Dorsolateral prefrontal cortex (tissue), 122 donors: ENCODE measurements at places on chromosomes 1 and 21. TPM values are rescaled to one million over a fixed set of nuclear protein-coding genes. Genes with fewer than 3 reads are reported as not detected.

DNA sequence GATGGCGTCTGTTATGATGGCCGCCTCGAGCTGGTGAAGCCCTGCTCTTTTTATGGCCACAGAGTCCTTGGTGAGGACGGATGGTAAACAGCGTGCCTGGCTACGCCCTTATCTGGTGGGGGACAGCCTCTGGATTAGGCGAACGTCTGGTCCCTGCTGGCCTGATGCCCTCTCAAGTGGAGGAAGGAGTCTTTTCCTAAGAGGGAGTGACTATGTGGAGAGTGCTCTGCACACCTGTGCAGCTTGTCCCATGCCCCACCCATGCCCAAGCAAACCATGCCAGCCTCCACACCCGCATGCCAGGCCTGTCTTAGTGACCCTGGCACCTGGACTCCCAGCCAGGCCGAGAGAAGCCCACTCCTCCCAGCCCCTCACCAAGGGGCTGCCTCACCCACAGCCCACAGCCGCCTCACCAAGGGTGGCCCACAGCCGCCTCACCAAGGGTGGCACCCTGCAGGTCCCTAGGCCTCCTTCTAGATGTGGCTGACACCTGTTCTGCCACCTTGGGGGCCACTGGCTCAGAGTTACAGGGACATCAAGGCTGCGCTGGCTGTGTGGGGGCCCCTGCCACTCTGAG lies 40.2 kb downstream of the WNT9A start:
- no peak for DNase-seq

- no peak for DNase-seq
Measured at GRCh38 chr1:99751877-99752504, 14.4 kb downstream of the FRRS1 start.

The AP4B1 gene
- 44.0 TPM for total RNA-seq

DNA sequence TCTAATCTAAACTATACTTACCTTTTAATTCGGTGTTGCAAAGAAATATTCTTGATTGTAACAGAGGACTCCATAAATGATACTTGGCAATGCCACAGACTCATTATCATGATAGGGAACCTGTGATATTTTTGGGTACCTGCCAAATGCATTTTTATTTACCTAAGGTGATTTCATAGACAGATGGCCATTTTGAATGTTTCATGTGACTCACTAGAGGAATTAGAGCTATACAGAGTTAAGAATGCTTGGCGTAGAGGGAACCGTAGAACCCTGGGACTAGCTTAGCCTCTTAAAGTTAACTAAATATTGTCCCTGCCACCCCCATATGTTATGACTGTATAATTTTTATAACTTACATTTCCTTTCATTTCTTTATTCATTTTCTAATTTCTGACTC lies 136.1 kb downstream of the DISP1 start:
- no peak for DNase-seq

The NPL gene
- total RNA-seq = 33.6 TPM

DNA sequence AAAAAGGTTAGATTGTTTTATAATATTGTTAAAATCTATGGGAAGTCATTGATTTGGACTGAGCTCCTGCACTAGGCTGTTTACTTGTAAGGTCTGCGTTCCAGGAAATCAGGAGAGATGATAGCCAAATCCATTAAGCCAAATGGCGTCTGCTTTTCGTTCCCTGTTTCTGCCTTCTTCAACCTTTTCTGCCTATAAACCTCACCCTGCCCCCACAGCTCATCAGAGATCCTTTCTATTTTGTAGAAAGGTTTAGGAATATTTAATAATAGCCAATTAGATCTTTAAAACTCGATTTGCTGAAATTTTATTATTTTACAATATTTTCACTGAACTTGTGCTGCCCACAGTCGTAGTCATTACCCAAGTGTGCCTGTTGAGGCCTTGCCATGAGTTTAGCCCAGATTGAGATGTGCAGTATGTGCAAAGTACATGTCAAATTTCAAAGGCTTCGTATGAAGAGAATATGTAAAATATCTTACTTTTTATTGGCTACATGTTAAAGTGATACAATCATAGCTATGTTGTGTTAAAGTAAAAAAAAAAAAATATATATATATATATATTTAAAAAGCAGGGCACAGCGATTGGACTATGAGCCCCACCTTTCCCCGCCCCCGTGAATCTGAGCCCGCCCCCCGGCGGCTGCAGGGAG lies 444 bp upstream of the IARS2 start:
- no peak for DNase-seq

The HES4 gene
- total RNA-seq = 13.5 TPM

GRCh38 chr1:153217212-153217611 lies at the start of gene PRR9:
Gene PRR9 (plus strand): TSS chr1:153217584. CDS start chr1:153218145, 561 bp downstream.
- DNase-seq = no peak

- DNase-seq = no peak
Measured at GRCh38 chr1:119700326-119700725, 11.4 kb upstream of the PHGDH start.

DNA sequence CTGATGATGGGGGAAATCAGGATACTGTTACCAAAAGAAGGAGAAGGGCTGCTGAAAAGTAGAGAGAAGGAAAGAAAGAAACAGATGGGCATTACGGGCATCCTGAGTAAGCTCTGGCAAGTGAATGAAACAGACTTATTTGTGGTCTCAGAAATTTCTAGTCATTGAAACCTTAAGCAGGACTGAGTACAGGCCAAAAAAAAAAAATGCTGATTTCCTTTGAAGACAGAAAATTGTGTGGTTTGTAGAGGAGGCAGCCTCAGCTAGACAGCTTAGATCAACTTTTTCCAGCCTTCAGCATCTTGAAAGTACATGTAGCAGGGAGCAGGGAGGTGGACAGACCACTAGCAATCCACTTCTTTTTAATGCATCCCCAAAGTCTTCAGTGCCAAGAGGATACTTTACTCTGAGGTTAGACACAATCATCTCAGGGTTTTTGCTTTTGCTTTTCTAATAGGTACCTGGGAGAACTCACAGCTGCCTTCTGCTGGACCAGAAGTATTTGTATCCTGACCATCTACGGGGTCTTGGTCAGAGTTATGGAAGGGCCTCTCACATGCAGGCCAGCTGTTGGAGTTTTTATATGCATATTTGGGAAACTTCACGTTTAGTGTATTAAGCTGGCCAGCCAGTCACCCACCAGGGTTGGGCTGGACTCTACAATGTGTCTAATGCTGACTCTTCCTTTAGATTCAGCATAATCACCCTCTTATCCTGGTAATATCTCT lies 10.6 kb upstream of the CAPZB start:
- no peak for DNase-seq

DNA sequence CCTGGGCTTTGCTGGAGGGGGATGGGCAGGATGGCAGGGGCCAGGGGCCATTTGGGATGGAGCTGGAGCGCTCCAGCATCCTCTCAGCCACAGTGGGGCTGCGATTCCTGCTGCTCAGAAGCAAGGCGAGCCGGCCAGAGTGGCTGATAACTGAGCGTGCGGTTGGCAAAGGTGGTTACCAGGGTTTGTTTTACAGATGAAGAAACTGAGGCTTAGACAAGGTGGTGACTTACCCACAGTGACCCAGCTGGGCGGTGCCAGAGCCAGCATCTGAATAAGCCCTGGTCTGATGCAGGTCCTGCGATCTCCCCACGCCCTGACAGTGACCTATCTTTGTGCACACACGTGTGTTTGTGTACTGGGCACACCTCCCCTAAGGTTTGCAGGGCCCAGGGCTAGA lies 5.9 kb upstream of the PRXL2B start:
- DNase-seq = no peak

- DNase-seq = no peak
Measured at GRCh38 chr1:34060187-34060730, 104.8 kb downstream of the CSMD2 start.

The CNKSR1 gene
- 9.6 TPM for total RNA-seq

The HNRNPR gene
- total RNA-seq = 105 TPM

DNA sequence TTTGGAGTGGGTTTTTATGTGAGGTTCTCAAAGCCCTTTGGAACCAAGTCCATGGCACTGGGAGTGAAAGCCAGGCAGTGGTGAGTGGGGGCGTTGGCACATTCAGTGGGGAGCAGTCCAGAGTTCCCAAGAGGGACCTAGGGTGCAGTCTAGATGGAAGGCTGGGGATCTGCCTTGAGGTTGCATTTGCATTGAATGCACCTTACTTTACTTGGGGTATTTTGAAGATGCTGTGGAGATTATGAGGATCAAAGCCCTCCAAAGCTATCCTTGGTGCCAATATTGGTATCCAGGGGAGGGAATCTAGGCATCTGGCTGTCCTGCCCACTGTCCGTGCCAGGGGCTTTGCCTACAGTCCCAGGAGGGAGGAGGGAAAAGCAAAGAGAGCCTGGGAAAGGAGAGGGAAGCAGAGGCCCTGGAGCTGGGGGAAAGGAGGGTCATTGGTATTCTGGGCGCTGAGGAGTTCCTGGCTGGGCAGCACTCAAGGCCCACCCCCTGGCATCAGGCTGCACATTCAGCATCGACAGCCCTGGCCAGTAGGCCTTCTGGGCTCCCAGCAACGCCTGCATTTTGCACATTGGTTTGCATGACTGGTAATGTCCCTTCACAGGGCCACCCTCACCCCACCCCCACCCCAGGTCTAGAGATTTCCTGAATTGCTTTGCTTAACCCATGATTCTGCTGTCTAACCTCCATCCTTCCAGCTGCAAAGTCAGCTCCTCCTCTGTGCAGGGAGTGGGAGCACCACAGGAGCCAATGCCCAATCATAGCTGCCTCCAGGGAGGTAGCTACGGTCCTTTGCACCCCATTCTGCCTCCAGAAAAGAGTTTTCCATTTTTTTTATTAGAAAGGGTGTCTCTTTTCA lies 843 bp upstream of the BCAN start:
- DNase-seq = peak; percentile 62

- DNase-seq = no peak
Measured at GRCh38 chr1:111620441-111620971, 917 bp downstream of the RAP1A start.

DNA sequence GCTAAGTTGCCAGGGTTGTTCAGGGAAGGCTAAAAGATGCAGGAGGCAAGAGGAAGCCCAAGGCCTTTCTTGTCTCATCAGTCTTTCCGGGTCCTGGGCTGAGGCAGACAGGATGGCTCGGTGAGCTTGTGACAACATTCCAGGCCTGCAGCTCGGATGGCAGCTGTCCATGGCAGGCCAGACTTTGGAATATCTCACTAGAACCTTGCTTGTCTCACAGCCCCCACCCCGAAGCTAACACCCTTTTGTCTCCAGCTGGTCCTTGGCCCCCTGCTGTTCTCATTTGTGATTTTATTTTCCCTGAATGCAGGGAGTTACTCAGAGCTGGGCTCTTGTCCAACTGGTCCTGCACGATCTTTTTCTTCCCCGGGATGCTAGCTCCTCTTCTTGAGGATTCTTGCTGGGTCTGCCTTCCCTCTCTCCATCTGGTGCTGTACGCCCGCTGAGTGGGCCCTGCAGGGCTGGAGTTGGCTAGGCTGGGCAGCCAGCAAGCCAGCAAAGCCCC lies 477.2 kb upstream of the CAMK1G start:
- peak; percentile 67 for DNase-seq

The TMEM200B gene
- 1.3 TPM for total RNA-seq

GRCh38 chr1:234258071-234258470 lies 115.2 kb upstream of the COA6 start:
- DNase-seq = no peak

The PHC2 gene
- 115 TPM for total RNA-seq

GRCh38 chr1:99465176-99465900 lies 180.6 kb upstream of the PALMD start:
- DNase-seq = no peak

- DNase-seq = no peak
Measured at GRCh38 chr1:236509647-236510401, 14.0 kb upstream of the LGALS8 start.

The RASSF5 gene
- 11.0 TPM for total RNA-seq

GRCh38 chr1:29767088-29767685 lies 530.9 kb downstream of the PTPRU start:
- no peak for DNase-seq

- DNase-seq = peak; percentile 33
Measured at GRCh38 chr1:108560874-108561459, 1.1 kb downstream of the EEIG2 start.

DNA sequence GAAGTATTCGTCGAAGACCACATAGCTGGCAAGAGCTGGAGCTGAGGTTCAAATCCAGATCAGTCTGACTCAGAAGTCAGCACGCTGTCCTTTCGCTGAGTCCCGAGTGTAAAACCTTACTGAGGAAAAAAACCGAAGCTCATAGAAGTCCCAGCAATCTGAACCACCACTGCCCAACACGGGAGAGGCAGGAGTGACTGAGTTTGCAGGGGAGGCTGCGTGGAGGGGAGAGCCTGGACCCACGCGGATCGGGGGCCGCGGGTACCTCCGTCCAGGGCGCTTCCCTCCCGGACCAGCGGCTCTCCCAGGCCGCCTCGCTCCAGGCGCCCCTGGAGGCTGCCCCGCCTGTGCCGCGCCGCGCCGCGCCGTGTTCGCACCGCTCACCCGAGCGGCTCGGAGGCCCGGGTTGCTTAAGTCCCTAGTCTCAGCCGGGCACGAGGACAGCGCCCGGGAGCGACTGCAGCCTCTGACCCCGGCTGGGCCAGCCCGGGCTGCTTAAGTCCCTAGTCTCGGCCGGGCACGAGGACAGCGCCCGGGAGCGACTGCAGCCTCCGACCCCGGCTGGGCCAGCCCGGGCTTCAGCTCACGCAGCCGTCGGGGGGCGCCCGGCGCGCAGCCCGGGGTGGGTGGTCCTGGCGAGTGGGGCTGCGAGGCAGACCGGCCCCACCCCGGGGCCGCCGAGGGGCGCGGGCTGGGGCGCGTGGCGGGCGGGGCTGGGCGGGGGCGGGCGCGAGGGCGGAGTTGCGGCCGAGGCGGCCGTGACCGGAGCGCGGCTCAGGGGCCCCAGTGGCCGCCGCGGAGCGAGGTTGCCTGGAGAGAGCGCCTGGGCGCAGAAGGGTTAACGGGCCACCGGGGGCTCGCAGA lies at the start of gene ADAMTSL4:
TSS of gene ADAMTSL4 (plus strand) at position 777 of the 864 bp plus-strand sequence. CDS start 2,881 bp downstream, outside the sequence.
- DNase-seq = no peak

The MCOLN3 gene
- total RNA-seq = 0.32 TPM

The C1orf116 gene
- 0.29 TPM for total RNA-seq

GRCh38 chr1:93374334-93375106 lies 28.8 kb downstream of the DR1 start:
- no peak for DNase-seq

DNA sequence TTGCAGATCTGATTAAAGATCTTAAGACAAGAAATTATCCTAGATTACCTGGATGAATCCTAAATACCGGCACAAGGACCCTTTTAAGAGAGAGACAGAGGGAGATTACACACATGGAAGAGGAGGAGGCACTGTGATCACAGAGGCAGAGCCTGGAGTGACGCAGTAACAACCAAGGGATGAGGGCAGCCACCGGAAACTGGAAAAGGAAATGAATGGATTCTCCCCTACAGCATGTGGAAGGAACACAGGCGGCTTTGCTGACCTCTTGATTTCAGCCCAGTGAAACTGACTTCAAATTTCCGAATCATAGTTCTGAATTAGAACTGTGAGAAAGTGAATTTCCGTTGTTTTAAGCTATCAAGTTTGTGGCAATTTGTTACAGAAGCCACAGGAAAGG lies 50.2 kb upstream of the IVNS1ABP start:
- no peak for DNase-seq

GRCh38 chr1:224569276-224569675 lies 46.8 kb upstream of the CNIH3 start:
- no peak for DNase-seq

DNA sequence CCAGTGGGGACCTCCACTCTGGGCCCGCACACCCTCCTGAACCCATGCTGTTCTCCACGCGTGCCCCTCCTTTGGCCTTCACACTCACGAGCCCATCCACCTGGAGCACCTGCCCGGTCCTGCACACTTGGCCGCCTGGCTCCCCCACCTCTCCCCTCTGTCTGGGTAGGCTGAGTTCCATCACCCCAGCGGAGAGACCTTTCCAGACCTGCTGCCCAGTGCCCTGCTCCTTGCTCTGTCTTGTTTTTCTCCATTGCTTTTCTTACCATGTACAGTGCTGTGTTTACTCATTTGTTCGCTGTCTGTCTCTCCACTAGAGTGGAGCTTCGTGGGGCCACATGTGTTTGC lies 351.0 kb upstream of the VAMP3 start:
- DNase-seq = peak; percentile 2

The OR14K1 gene
- total RNA-seq = not detected

- no peak for DNase-seq
Measured at GRCh38 chr1:57637155-57637554, 213.3 kb upstream of the DAB1 start.
